ENCODE measurements at places on chromosomes 7 and 10.

- peak; percentile 73 for DNase-seq
Measured at GRCh38 chr10:24209946-24210491, 1.1 kb downstream of the KIAA1217 start.

- peak; percentile 35 for DNase-seq
Measured at GRCh38 chr7:129101746-129102145, 42.8 kb upstream of the TSPAN33 start.

- DNase-seq: peak; percentile 22
Measured at GRCh38 chr10:16597656-16598055, 76.0 kb upstream of the C1QL3 start.

DNA sequence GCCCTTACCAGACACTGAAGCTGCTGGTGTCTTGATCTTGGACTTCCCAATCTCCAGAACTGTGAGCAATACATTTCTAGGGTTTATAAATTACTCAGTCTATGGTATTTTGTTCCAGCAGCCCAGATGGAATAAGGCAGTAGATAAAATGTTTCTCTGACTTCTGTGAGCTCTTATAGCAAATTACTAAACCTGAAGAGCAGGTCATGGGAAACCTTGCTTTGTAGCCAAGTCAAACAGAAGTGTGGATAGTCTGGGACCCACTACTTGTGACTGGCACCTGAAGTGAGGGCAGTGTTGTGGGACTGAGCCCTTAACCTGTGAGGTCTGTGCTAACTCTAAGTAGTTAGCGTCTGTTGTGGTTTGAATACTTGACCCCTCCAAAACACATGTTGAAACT, 4.6 kb upstream of the TBRG4 start:
- no peak for DNase-seq

GRCh38 chr10:102410429-102411073, 8.0 kb downstream of the PSD start:
- peak; percentile 86 for DNase-seq

DNA sequence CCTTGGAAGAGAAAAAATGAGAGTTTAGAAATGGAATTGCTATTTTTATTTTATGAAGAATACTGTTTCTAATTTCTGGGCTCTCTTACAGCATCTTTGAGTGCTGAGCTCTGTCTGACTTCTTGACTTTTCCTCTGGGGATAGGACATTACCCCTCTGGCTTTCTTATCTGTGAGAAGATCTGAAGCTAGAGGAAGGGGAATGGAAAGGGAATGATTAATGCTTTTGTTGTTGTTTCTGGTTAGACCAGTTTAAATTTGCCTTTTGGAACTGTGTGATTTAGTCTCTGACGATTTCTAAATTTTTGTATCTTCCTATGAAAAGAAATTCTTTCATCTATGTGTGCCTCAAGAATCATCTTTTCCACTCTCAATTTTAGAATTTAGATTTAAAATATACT, 811.4 kb downstream of the REEP3 start:
- DNase-seq: no peak

GRCh38 chr10:1101946-1102345, 45.8 kb downstream of the WDR37 start:
- DNase-seq: no peak

DNA sequence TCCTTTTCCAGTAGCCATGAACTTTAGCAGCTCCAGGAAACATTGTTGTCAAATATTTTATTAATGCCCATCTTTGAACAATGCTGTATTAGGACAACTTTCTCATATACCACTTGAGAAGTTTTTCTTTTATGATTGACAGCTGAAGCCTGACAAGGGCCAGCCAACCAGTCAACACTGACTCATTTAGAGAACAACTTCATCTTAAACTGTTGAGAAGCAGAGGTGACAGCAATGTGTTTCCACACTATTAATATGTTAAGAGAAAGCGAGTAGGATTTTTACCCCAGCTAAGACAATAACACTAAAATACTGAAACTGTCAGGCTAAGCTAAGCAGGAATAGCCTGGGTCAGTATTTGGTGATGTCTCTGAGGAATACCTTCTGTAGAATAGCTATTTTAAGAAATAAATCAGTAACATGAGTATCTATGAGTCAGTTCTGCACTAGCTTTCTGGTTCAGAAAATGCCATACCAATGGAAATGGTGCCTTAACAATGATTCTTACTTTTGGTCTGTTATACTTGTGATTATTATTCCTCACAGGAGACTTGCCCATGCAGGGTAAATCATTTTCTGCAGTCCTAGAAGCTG, 168.8 kb upstream of the POT1 start:
- DNase-seq: no peak

GRCh38 chr10:117136391-117136975, 1.6 kb downstream of the VAX1 start:
- DNase-seq: no peak

GRCh38 chr10:60573336-60573735, 183.7 kb upstream of the ANK3 start:
- DNase-seq: no peak

DNA sequence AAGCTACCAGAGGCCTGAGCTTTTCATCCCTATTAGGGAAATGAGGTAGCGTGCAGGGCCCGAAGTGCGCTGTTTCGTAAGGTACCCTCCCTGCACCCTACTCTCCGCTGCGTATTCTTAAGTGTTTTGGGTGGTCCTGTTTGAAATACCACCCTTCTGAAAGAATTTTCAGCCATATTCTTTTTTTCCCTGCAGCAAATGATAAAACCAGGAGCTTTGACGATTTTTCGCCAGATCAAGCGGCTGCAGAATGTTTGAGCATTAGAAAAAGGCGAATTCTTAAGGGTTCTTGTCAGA, 1.2 kb downstream of the RSBN1L start:
- DNase-seq: no peak

DNA sequence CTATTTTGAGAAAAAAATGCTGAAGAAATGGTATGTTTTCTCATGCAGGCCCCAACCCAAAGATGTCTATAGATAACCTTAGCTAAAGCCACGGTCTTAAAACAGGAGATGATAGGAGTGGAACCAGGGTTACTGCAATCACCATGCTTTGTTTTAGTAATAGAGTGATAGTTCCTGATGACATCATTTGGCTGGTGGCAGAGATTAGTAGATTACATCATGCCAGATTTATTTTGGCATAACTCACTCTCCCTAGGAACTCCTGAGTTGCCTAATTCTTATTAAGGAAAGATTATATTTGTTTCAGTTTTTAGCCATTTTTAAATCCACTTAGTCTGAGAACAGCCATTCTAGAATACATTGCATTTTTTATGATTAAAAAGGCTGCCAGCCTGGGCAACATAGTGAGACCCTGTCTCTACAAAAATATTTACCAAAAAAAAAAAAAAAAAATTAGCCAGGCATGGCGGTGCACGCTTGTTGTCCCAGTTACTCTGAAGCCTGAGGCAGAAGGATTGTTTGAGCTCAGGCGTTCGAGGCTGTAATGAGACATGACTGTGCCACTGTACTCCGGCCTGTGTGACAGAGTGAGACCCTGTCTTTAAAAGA, 17.8 kb downstream of the ENO4 start:
- DNase-seq: no peak

DNA sequence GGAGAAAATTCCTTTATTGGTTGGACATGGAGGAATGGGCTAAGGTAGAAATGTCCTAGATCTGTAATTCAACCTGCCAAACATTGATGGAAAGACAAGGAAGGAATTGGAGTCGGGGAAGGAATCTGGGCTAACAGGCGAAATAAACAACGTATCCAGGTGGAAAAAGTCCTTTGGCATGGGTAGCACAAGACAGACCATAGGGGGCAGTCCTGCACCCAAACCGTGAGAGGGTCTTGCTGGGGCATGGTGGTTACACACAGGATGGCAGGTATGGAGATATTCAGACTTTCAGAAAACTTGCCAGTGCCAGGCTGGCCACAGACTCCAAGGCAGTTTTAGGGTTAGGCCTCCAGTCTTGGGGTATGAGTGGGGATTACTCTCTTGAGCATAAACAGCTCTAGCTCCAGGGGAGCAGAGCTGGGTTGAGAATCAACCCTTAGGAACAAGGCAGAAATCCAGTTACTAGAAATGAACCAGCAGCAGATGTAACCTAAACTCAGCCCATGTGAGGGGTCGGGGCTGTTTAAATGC, 188.6 kb upstream of the GDF10 start:
- no peak for DNase-seq
